ENCODE measurements at places on chromosomes 4 and X.

DNA sequence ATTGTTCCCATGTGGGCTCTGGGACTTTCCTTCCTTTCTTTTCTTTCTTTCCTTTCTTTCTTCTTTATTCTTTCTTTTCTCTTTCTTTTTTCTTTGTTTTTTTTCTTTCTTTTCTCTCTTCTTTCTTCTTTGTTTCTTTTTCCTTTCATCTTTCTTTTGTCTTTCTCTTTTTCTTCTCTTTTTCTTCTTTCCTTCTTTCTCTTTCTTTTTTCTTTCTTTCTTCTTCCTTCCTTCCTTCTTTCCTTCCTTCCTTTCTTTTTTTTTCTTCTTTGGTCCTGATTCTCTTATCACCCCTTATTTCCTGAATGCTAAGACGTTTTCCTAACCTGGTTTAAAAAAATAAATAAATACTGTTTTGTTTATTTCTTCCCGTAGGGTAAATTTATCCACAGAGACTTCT lies 93.2 kb downstream of the CRLF2 start:
- DNase-seq = no peak

GRCh38 chr4:157898836-157899605 lies 273.8 kb downstream of the GASK1B start:
- no peak for DNase-seq

DNA sequence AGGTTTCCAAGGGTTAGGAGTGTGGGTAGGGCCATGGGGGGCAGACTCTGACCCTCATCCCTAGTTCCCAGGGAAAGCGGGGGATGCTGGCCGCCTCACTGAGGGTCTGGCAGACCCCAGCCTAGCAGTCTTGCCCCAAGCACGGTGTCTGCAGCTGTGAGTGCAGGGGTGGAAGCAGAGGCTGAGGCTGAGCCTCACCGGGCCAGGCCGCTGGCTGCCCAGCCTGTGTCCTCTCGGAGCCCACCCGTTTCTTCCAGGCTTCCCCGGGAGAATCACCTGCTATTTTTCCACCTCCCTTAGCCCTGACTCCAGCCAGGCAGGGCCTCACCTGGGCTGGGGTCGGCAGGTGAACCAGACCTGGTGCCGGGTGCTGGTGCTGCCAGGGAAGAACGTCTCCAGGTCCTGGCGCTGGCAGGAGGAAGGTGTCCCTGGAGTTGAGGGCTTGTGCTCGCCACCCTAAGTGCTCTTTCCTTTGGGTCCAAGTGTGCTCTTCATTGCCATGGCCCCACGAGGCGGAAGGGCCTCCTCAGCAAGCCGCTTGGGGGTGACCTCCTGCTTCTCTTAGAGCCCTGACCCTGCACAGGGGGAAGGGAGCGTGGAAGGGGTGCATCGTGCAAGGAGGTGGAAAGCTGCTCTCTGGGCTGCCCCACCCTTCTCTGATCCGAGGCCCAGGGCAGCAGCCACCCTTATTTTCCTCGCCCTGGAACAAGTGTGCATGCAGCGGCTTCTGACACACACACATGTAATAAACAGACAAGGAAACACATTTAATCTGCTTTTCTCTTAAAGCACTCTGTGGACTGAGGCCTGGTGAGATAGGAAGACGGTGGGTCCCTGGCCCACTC lies 112.7 kb downstream of the FAM53A start:
- no peak for DNase-seq

DNA sequence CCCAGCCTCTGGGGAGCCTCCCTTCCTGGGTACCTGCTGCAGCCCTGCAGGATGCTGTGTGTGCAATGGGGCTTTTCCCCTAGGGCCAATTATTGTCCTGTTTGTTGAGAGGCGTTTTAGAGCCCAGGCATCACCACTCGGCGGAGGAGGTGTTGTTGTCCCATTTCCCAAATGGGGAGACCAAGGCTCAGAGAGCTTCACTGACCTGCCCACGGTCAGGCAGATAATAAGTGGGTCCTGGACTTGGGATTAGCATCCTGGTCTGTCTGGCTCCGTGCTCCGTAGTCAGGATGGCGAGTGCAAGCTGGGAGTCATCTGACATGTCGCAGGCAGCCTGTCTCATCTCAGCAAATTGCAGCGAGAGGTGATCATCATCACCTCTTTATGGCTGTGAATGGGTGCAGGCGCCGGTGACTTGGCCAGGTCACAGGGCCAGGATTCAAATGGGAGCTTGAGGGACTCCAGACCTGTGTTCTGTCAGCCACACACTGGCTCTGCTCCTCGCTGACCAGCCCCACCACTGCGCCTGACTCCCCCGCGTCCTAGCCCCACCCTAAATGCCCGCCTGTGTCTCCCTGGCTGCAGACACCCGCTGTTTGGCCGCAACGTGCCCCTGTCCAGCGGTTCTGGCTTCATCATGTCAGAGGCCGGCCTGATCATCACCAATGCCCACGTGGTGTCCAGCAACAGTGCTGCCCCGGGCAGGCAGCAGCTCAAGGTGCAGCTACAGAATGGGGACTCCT lies 16.6 kb downstream of the HTRA3 start:
- DNase-seq = no peak

GRCh38 chr4:48269861-48270522 lies 354 bp upstream of the TEC start:
- DNase-seq = peak; percentile 44

DNA sequence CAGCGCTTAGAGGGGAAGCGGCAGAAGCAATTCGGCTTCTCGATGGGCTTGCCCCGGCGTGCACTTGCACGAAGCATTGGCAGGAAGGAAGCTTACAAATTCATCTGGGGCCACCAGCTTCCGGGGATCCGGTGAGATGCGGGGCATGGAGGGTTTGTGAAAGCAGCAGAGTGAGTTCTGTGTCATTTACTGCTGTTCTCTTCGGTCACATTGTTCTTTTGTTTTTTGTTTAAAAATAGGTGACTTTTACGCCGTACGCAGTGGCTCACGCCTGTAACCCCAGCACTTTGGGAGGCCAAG lies 47.0 kb downstream of the ASMT start:
- DNase-seq = no peak

- DNase-seq = no peak
Measured at GRCh38 chrX:38986586-38986985, 185.3 kb downstream of the MID1IP1 start.

DNA sequence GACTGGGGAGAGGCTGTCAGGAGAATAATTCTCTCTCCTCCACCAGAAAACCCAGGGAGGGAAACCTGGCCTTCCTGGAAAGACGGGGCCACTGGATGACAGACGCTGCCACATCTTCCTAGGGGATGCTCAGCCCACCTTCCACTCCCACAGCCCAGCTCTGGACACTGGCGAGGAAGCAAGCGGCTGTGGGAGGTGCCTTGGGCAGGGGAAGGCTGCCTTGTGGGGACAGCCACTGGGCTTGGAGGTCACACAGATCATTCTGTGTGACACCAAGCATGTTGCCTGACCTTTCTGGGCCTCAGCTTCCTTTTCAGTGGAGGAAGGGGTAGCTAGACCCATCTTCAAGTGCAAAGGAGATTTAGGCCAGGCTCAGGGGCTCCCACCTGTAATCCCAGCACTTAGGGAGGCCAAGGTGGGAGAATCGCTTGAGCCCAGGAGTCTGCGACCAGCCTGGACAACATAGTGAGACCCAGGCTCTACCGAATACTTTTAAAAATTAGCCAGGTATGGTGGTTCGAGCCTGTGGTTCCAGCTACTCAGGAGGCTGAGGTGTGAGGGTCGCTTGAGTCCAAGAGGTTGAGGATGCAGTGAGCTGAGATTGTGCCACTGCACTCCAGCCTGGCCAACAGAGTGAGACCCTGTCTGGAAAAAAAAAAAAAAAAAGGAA lies 9.8 kb upstream of the MSX1 start:
- no peak for DNase-seq

DNA sequence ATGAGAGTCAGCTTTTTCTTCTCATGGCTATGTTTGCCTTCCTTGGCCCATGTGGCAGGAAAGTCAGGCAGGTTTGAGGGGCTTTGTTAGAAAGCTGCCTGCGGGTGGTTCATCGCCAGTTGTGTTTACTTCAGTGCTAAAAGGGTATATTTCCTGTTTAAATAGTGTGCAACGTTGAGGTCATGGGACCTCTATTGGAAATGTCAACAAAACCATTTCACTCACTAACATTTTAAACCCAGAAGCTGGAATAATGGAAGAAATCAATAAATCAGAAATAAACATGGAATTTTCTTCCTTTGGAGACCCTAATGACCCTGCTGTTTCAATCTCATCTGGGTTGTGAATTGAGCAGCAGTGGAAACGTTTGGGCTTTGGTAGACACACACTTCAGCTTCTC lies 185.8 kb downstream of the ANKRD50 start:
- peak; percentile 9 for DNase-seq

DNA sequence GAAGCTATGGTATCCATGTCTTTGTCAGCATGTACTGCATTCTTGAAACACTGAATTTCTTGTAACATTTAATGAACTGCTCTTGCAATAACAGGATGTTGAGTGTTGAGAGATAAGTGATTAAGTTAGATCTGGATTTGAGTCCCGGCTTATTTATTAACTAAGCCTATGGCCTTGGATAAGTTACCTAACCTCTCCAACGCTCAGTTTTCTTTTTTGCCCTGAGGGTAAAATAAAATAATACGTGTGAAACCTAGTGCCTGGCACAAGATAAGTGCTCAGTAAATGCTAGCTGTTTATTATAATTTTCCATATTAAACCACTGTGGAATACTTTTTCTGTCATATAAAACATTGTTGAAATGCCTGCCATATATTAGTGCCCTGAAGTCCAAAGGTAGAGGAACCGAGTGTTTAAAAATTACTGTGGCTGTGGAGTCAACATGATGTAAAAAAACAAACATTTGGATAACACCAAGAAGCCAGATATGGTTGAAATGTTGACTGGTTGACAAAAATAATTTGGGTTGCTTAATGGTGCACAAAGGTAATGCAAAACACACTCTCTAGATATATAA lies 58.6 kb upstream of the ALB start:
- no peak for DNase-seq

DNA sequence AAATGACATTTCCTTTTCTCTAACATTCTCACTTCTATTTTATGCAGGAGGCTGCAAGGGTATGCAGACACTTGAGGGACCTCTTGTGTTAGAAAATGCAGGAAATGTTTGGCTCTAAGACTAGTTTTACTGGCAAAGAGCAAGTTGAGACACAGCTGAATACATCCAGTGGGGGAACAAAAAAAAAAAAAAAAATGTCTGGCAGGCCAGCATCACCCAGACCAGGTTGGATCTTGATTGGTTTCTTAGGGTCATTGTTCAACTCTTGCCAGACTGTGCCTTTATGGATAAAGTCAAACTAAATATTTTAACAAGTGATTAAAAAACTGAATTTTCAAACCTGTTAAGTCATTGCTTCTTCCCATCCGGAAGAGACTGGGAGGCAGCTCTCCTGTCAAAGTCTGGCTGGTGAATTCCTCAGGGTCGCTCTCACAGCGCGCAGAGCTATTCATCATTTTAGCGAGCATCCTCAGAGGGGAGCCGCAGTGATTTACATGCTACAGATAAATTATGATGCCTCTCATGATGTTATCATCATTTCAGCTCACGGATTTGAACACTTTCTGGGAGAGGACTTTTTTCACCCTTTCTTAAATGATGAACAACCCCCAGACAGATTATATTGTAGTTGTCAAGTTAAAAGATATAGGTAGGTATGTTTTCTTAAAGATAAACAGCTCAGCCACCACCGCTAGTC lies 23.6 kb upstream of the PACRGL start:
- DNase-seq = no peak

GRCh38 chr4:53786632-53787031 lies 195.3 kb upstream of the LNX1 start:
- DNase-seq = no peak

GRCh38 chrX:136608295-136608933 lies 39.5 kb upstream of the CD40LG start:
- DNase-seq = no peak

DNA sequence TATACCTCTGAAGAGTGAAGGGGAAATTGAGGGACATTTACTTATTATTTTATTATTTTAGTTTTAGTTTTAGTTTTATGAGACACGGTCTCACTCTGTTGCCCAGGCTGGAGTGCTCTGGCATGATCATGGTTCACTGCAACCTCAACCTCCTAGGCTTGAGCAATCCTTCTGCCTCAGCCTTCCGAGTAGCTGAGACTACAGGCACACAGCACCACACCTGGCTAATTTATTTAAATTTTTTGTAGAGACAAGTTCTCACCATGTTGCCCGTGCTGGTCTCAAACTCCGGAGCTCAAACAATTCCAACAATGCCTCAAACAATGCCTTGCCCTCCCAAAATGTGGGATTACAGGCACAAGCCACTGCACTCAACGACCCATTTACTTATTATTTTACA lies 68.4 kb upstream of the BMP2K start:
- no peak for DNase-seq

GRCh38 chr4:107647591-107647990 lies 72.4 kb downstream of the PAPSS1 start:
- DNase-seq = no peak

DNA sequence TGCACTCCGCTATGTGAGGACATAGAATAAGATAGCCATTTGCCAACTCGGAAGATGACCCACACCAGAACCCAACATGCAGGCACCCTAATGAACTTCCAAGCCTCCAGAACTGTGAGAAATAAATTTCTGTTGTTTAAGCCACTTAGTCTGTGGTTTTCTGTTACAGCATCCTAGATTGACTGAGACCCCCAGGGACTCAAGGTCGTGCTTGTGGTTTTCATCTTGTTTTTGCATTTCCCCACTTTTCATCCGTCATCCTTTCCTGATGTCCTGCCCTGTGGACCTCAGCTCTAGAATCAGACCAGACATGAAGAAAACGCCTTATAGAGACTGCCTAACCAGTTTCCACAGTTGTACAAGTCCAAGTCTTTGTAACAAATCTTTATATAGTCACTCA lies 54.4 kb downstream of the MCUB start:
- no peak for DNase-seq
